ENCODE measurements at places on chromosomes 3 and 15.

GRCh38 chr3:65259946-65260345 is 572.1 kb upstream of the ADAMTS9 start:
- DNase-seq = no peak

DNA sequence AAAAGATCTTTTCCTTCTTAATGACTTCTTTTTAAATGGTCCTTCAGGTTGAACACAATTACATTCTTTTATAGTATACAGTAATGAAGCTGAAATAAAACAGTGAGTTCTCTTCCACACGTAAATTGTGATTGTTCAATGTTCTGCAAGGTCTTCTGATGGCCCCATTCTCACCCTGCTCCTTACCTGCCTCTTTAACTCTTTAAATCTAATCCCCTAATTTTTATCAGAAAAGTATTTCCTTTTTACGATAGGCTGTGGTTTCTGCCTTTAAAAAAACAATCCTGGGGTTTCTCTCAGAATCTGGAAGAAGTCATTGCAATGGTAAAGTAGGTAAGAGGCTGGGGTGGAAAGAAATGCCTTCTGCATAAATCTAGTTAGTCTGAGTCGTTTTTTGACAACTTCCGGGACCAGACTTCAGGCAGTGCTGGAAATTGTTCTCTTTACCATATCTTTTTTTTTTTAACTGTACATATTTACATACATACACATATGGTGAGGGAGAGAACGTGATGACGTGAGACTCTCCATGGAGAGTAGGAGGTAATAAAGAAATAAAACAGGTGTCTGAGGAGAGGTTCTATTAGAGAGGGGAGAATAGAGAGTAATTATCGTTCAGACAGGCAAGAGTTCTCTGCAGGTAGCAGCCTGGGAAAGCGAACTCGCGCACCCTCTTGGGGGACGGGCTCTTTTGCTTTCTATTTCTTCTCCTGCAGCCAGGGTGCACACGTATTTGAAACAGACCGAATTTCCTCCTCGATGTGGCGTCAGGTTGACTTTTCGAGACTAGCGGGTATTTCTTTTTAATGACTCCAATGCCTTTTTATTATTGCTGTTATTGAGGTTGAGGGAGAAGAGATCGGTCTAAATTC is at the start of gene SIDT1:
TSS of gene SIDT1 (plus strand) at position 730 of the 872 bp plus-strand sequence. CDS start 467 bp downstream, outside the sequence.
- peak; percentile 68 for DNase-seq

GRCh38 chr15:91970142-91970541 is 116.6 kb downstream of the SLCO3A1 start:
- no peak for DNase-seq

GRCh38 chr3:195451373-195452015 is 8.7 kb upstream of the ACAP2 start:
- peak; percentile 89 for DNase-seq

DNA sequence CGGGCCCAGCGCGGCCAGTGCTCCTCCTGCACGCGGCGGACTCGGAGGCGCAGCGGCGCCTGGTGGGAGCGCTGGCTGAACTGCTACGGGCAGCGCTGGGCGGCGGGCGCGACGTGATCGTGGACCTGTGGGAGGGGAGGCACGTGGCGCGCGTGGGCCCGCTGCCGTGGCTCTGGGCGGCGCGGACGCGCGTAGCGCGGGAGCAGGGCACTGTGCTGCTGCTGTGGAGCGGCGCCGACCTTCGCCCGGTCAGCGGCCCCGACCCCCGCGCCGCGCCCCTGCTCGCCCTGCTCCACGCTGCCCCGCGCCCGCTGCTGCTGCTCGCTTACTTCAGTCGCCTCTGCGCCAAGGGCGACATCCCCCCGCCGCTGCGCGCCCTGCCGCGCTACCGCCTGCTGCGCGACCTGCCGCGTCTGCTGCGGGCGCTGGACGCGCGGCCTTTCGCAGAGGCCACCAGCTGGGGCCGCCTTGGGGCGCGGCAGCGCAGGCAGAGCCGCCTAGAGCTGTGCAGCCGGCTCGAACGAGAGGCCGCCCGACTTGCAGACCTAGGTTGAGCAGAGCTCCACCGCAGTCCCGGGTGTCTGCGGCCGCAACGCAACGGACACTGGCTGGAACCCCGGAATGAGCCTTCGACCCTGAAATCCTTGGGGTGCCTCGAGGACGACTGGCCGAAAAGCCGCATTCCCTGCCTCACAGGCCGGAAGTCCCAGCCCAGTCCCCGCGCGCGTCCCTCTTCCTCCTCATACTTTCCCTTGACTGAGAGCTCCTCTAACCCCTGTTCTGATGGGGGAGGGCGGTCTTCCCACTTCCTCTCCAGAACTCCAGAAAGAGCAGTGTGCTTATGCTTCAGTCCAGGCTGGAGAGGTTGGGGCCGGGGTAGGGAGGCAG is 1.4 kb upstream of the IL17RC start:
- no peak for DNase-seq
